ENCODE measurements at places on chromosomes 5 and 9.

DNA sequence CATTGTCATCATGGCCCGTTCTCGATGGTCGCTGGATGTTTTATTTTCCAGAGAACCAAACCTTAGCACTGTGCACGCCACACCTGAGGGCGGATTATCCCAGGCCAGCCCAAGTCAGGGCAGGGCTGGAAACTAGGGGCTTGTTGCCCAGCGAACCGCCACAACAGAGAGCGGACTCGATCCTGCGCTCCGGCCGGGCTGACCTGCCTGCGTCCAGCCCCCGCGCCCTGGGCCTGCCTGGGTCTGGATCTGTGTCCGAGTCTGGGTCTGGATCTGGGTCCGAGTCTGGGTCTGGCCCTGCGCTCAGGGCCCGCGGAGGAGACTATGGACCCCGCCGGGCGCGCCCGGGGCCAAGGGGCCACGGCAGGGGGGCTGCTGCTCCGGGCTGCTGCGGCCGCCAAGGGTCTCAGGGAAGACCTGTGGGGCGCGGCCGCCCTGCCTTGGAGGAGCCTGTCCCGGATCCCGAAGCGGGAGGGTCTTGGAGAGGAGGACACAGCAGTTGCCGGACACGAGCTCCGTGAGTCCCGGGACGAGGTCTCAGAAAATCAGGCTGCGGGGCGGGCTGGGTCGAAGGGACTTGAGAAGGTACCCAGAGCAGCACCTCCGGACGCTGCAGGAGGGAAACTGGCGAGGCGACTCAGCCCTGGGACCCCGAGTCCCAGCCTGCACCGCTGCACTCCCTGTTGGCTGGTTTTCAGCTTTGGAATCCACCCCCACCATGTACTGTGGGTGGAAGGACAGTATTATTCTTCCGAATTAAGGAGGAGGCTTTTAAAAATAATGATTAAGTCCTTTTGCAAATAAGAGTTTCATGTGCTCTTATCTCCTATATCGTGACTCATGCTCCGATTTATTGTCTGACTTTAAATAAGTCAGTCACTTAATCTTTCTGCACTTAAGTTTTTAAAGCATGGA lies at the start of gene ANKDD1B:
Gene ANKDD1B (plus strand): TSS at position 143 of the 915 bp plus-strand sequence. CDS start 182 bp downstream, at position 325.
- no peak for DNase-seq

DNA sequence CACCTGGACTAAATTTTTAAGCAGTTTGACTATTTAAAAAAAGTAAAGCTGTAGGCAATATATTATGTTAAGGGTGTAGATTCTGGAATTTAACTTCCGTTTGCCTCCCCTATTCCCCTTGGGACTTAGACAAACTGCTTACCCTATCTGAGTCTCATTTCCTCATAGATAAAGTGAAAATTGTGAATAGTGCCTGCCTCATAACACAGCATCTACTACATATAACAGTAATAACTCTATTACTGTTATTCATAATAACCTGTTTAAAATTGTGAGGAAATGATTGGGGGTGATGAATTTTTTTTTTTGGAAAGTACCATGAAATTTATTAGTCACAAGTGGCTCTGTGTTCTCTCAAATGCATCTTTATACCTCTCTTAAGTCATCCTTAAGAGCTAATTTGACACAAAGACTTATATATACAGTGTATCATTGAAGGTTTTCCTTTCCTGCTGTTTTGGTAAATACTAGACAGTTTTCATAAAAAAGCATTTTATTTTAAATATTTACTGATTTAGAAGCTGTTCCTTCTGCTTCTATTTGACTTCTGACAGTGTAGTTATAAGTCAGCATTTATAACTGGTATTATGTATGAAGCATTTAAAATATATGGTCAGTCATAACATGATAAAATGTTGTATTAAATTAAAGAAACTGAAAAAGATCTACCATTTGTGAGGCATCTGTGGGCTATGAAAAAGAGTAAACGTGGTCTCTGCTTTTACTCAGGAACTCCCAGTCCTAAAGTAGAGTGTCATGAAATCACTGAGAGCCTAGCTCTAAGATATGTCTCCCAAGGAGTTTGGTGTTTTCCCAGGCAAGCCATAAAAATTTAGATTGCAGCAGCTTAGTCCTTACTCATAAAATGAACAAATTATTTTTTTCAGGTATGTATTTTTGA lies 46.4 kb downstream of the MCCC2 start:
- DNase-seq: no peak

DNA sequence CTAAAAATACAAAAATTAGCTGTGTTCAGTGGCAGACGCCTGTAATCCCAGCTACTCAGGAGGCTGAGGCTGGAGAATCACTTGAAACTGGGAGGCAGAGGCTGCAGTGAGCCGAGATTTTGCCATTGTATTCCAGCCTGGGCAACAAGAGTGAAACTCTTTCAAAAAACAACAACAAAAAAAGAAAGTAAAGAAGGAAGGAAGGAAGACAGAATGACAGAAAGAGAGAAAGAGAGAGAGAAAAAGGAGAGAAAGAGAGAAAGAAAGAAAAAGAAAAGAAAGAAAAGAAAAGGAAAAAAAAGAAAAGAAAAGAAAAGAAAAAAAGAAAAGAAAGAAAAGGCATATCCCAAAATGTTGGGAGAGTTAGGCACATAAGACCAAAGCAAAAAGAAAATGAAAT lies 278.6 kb downstream of the CDH18 start:
- no peak for DNase-seq

DNA sequence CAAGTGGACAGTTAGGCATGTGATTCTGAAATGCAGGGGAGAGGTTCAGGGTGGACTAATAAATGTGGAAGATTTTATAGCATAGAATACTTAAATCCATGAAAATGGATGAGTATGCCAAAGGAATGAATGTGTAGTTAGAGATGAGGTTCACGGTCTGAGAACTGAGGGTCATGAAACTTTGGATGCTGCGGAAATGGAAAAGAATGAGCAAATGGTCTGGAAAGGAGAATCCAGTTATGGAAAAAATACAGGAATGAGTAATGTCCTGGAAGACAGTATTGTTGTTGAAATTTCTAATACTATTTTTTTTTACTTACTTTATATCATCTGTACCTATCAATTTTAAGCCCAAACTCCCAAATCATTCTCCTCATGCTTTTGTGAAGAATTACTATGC lies 2369.4 kb downstream of the MAT2B start:
- no peak for DNase-seq

- DNase-seq: no peak
These were observed 1.9 kb upstream of the PAEP start for GRCh38 chr9:135559606-135560005.

DNA sequence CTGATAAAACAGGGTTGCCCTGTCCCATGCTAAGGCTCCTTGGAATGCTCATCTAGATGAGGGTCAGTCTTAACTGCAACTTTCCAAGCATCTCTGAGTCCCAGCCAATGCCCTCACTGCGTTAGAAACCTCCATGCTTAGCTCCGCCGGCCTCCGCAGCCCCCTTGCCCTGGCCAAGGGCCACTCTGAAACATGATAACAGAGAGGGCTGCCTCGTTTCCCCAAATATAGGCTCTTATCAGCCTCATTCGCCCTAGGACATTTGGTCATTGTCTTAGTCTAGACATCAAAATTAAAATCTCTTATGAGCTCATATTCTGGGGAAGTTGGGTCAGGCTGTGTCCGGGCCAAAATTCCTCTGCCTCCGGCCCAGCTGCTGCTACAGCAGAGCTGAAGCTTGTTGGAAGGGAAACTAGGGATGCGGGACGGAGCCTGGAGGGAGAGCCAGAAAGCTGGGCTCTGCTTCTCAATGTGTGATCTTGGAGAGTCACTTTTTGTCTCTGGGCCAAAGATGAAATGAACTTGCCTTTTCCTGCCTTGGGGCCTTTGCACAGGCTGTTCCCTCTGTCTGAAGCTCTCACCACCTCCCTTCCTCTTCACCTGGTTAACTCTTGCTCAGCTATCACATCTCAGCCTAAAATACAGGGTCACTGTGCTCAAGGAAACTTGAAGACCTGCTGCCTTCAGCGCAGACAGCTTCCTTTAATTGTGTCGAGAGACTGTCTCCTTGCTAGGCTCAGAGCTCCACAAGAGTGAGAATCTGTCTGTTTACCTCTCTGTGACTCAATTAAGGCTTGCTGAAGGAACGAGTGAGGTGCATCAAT lies 191.3 kb downstream of the RGS3 start:
- no peak for DNase-seq

DNA sequence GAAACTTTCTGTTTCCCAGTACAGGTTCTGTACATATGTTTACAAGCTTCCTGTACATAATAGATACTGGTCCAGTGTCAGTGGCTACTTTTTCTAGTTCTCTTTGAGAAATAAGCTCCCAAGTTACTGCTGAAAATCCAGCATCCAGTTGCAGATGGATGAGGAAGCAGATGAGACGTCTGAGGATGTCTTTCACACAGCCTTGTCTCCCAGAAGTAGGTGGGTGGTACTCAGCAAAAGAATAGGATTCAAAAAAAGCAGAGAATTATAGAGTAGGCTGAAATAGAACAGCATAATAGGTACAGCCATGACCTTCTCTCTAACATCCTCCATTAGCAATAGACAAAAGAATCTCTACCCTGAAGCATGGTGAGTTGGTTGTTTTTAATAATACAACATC lies 77.7 kb downstream of the BRINP1 start:
- no peak for DNase-seq

GRCh38 chr9:122954253-122954691 lies 13.5 kb downstream of the RABGAP1 start:
- DNase-seq: no peak

DNA sequence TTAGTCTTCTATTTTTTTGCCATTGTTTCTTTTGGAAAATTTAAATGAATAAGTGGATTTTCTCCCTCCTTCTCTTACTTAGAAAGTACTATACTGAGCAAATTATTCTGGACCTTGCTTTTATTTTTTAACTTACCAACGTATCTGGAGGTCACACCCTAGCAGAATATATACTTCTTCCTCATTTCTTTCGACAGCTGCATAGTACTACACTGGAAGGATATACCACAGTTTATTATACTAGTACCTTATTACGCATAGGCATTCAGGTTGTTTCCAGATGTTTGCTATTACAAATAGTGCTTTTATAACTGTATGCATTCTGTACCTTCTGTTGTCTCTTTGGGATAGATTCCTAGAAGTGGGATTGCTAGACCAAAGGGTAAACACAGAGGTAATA lies 16.7 kb downstream of the RC3H2 start:
- no peak for DNase-seq

- no peak for DNase-seq
These were observed 54.7 kb downstream of the TNC start for GRCh38 chr9:115063058-115063845.

DNA sequence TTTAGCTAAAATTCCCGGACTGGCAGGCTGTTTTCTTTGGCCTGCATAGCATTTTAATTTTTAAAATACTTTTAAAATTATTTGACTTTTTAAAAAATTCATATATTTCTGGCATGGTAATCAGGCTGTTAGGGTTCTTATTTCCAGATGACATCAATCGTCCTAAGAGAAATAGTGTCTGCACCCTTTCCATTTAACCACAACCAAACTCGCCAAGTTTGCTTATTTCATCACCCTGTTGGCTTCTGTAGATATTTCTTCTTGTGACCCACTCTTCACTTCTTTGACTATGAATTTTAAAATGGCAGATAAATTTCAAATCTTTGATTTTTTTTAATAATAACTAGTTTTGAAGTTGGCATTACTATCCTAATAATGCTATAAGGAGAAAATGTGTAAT lies 675.7 kb upstream of the FTMT start:
- DNase-seq: no peak

GRCh38 chr9:72871685-72872084 lies 81.2 kb downstream of the ALDH1A1 start:
- DNase-seq: no peak

DNA sequence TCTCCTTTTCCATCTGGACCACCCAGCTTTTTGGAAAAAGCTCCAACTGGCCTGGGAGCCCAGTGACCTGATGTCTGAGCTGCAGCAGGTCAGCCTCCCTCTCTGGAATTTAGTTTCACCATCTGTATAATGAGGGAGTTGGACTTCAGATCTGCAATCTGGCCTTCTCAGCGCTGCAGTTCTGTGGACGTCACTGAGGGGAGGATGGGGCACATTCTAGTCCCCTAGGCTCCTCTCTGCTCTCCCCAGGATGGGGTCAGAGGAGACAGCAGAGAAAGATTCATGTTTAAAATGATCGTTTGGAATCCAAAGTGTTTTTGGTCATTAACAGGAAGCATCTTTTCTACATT lies 10.2 kb downstream of the OR13J1 start:
- no peak for DNase-seq

GRCh38 chr5:168479166-168479565 lies 7.1 kb upstream of the RARS1 start:
- DNase-seq: no peak

Measured in HTR-8/SVneo (cell line).